GM12864 (cell line): ENCODE measurements at places on chromosomes 3 and 15.

GRCh38 chr15:40445421-40445922 lies 4.7 kb downstream of the BAHD1 start:
- DNase-seq, result no peak

DNA sequence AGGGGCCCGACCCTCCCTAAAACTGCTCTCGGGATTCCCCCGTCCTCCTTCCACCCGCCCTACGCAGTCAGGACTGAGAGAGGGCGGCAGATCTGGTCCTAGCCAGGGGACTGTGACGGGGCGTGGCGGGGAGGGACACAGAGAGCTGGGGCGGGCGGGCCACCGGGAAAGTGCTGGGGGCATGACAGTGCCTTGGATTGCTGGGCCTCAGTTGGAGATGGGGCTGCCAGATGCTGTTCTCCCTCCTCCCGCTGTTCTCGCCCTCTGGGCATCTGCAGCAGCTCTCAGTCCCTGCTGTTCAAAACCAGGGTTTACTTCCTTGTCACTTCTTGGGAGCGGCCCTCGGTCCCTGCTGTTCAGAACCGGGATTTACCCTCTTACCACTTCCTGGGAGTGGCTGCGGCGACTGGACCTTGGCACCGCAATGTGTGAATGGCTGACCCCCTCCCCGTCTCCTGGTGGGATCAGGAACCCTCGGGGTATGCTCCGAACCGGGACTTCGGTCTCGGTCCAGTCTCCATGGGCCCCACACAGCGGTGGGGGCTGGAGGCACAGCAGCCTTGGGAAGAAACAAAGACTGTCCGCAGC lies 1.8 kb upstream of the RPP25 start:
- no peak for DNase-seq

GRCh38 chr3:65276551-65276950 lies 588.8 kb upstream of the ADAMTS9 start:
- DNase-seq, result no peak

- peak; percentile 72 for DNase-seq
These were observed 310.4 kb downstream of the PLCL2 start for GRCh38 chr3:17195192-17195611.

- DNase-seq, result no peak
These were observed 2.7 kb downstream of the CHRNA3 start for GRCh38 chr15:78618064-78618463.

- DNase-seq, result peak; percentile 19
These were observed 71.0 kb downstream of the ADAMTS7 start for GRCh38 chr15:78739996-78740903.

GRCh38 chr3:190197346-190197763 lies 76.7 kb upstream of the P3H2 start:
- no peak for DNase-seq

- DNase-seq, result no peak
These were observed 4.8 kb downstream of the GNB4 start for GRCh38 chr3:179446501-179446900.

DNA sequence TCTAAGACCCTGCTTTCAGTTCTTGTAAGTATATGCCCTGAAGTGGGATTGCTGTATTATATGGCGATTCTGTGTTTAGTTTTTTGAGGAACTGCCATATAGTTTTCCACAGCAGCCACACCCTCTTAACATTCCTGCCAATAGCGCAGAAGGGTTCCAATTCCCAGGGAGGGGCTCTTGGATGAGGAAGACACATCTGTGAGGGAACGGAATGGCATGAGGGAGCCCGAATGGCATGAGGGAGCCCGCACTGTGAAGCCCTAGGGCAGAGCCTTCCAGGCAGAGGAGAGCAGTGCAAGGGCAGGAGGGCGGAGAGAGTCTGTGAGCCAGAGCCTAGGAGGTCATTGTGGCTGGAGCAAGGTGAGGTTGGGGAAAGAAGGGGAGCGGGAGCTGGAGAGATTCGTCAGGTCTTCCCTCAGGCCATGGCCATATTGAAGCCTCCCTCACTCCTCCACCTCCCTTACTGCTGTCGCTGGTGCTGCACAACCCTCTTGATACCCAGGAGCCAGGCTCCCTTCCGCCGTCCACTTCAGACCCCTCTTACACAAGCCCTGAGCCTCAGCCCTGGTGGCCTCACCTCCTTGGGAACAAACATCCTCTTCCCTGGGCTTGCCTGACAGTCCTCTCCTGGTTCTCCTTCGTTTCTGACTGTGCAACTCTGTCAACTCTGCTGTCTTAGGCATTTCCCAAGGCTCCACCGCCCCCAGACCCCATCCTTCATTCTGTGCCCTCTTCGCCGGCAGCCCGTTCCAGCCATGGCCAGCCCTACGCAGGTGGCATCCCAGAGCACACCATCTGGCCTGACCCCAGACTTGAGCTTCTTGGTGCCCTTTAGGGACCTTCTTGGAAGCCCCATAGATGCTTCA lies 51.4 kb downstream of the FGD5 start:
- no peak for DNase-seq

DNA sequence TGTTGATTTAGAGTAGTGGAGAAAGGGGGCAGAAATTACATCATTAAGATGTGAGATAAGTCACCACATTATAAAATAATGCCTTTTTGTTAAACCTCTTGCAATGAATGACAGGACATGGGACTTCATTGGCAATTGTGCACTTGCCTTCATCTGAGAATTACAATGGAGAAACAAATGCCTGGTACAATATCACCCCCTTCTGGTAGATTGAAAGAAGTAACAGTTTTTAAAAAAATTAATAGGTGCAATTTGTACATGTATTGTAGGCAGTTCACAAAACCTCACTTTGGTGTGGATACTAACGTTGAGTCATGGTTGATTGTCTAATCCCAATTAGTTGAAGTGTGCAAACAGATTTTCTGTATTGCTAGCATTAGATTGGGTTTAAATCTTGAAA lies 4.6 kb upstream of the P2RY14 start:
- peak; percentile 25 for DNase-seq

DNA sequence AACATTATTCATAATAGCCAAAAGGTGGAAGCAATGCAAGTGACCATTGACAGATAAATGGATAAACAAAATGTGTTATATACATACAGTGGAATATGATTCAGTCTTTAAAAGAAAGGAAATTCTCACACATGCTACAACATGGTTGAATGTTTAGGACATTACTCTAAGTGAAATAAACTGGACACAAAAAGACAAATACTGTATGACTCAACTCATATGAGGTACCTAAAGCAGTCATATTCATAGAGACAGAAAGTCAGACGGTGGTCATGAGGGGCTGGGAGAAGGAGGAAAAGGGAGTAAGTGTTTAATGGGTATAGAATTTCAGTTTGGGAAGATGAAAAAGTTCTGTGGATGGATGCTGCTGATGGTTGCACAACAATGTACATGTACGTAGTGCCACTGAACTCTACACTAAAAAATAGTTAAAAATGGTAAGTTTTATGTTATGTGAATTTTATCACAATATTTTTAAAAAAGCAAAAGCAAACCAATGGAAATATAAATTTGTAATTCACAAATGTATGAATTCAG lies 5.3 kb downstream of the TXNRD3 start:
- DNase-seq, result no peak

DNA sequence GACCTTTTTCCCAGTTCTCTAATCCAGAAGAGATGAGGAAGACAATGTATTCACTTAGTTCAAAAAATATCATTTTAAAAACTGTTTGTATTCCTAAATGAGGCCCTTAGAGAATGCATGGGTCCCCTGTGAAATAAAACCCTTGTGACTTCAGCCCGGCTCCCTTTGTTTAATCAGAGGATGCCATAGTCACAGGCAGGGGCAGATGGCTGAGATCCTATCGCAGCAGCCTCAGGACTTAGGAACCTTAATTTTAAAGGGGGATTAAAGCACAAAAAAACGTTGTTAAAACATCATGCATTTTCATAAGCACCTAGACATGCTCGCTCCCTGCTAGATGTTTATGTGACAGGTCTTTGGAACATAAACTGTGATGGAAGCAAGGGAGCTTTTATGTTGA lies 176.6 kb downstream of the IL20RB start:
- DNase-seq, result no peak

GRCh38 chr15:34914317-34914716 lies 55.2 kb downstream of the AQR start:
- DNase-seq, result no peak

GRCh38 chr3:169295912-169296570 lies 367.5 kb downstream of the MECOM start:
- DNase-seq, result no peak

- DNase-seq, result no peak
These were observed 45.8 kb downstream of the CDC25A start for GRCh38 chr3:48142316-48142870.

DNA sequence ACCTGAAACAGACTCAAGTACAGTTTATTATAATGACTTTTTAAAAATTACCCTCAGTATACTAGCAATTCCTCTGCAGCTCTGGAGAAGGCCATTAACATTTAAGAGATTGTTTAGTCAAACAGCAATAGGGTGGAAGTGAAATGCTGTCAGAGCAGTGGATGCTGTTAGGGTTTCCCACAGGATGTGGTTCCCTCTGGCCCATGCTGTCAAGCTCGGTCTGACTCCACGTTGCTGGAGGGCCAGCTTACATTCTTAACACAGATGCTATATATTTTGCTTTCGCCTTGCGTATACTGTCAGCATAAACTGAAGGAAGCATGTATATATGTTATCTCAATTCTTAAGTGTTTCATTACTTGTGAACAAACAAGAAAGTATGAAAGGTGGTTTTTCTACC lies 231.1 kb upstream of the COL8A1 start:
- DNase-seq, result no peak

- DNase-seq, result no peak
These were observed 232.0 kb downstream of the ZBBX start for GRCh38 chr3:167148136-167148535.

DNA sequence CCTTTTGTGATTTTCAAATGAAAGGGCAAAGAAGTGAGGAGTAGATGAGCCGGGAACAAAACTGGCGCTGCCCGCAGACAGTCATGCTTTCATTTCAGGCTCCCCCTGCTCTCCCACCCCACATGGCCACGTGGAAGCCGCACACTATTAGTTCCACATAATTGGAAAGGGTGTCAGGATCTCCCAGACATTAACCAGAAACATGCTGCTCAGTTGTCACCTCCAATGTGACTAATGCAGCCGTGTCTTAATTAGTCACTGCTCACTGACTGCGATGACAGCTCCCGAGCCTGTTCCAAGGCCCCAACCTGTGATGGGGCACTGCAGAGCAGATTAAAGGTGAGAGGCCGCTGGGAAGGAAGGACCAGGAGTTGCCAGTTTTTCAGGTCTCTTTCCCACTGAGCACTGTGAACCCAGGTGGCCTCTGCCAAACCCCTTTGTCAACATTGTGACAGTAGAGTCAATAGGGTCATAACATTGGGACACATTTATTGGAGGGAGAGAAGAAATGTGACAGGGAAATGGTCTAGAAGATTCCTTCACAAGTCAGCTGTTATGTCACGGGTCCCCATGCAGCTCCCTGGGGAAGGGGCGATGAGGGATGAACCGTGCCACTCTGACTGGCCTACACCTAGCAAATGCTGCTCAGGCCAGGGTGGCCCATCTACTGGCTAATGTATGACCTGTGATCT lies 38.6 kb upstream of the SFMBT1 start:
- no peak for DNase-seq

- no peak for DNase-seq
These were observed 598.2 kb downstream of the NAALADL2 start for GRCh38 chr3:175457301-175457700.

- no peak for DNase-seq
These were observed 441.4 kb downstream of the CNTN4 start for GRCh38 chr3:2540115-2540514.

DNA sequence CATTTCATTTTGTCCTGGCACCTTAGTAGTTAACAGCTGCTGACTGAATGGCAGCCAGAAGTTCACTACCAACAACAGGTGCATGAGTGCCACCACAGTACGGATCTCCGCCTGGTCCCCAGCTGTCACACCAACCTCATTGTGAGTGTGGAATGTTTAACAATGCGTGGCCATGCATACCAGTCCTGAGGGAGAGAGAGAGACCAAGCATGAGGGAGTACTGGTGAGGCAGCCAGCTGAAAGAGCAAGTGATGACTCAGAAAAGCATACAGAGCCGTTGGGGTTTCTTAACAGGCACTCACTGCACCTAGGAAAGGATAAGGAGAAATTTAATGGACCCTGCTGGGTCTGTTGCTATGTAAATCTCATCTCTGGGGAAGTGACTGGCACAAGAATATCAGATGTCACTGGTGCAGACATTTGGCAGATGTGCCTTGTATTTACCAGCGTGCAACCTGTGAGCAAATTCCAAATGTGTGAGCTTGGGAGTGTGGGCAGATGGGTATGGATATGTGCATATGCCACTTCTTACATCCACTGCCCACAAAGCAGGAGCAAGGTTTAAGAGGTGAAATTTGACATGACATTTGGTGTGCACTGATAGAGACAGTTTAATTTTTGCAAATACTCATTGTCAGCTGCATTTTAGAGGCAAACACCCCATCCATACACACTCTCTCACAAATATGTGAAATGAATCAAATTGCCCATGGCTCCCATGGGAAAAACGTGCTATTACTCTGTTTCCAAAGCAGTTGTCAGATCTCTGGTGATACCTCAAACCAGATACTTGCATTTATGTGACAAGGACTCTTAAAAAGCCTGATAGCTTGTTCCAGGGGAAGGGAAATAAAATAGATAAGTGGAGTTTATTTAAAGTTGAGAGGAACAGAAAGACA lies 245.2 kb upstream of the ARPP21 start:
- DNase-seq, result no peak

DNA sequence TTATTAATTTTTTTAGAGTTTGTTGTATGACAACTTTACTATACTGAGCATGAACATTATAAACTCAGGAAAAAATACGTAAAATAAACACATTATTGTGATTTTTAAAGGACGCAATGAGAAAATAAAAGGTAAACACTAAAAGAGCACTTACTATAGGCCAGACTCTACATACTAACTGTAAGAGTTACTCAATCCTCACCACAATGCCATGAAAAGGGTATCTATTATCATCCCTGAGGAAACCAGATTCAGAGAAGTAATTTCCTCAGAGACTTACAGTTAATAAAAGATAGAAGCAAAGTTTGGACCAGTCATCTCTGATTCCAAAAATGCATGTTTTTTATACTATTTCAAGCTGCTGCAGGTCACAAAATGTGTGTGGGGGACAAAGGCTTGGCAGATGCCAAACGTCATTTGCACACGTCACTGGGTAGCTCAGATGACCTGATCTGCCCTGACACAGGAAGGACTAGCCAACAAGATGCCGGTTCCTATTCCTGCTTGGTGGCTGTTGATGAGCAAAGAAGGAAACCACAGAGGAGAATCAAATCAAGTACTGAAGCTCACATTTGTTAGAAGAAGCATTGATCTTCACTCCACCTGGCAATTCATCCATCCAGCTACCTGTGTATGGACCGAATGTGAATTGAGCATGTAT lies 42.3 kb downstream of the KLHL6 start:
- DNase-seq, result no peak

DNA sequence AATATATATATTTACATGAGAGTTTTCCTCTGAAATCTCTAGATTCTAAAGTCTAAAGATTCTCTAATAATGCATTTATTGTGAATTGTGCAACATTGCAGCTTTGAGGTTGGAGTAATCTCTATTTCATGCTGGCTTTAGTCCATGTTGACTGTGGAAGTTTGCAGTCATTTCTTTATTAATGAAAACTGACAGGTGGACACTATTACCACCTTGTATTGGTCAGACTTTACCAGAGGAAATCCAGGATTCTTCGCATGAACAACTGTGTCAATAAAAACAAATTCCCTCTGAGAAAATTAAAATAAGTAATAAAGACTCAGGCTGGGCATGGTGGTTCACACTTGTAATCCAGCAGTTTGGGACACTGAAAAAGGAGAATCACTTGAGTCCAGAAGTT lies 274.1 kb downstream of the SHQ1 start:
- no peak for DNase-seq
